ENCODE measurements at places on chromosomes 3 and 15.

GRCh38 chr3:15476378-15476777, 45.1 kb downstream of the COLQ start:
- no peak for DNase-seq

DNA sequence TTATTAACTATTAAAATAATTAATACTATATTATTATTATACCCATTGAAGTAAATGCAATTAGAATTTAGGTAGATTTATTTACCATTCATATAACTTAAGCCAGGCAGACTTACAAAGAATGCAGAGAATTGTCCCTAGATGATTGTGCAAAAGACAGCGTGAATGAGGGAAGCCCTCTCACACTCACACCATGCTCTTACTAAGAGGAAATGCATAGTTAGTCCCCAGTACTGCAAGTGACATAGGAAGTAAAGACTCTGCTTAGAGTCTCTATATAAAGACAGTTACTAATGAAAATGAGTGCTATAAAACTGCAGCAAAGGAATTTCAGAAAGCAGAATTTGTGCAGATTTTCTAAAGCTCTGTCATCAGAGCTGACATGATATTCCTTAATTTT, 270.4 kb downstream of the ZBBX start:
- no peak for DNase-seq

DNA sequence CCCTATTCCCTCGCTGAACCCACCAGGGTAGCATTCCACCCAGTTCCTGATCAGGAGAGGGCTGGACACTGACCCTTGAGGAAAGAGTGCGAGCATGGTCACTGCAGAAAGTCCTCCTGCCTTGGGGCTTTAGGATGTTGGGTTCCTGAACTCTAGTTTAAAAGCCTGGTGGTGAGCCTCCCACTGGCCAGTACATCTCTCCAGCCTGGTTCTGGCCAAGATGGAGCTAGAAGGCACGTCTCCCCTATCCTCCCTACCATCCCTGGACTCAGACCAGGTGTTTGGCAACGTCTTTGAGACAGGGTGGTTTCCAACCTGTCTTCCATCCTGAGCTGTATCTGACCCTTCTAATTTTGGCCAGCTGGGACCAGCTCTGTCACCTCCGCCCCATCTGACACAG, 31.4 kb downstream of the NBEAL2 start:
- DNase-seq, result no peak

DNA sequence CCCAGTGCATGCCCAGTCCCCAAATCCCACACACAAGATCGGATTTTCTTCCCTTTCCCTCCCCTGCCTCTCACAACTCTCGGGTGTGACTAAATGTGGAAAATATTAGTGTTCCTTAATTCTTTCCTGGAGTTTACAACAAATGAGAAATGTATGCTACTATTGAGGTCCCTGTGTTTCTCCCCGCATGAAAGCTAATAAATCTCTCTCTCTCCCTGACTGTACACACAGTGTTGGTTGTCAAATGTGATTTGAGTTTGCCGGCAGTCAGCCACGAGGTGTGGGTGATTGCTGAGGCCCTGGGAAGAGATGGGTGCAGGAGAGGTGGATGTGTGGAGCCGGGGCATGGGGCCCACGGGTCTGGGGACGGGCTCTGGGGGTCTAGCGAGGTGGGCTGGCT, 161.4 kb upstream of the IQSEC1 start:
- DNase-seq, result no peak

DNA sequence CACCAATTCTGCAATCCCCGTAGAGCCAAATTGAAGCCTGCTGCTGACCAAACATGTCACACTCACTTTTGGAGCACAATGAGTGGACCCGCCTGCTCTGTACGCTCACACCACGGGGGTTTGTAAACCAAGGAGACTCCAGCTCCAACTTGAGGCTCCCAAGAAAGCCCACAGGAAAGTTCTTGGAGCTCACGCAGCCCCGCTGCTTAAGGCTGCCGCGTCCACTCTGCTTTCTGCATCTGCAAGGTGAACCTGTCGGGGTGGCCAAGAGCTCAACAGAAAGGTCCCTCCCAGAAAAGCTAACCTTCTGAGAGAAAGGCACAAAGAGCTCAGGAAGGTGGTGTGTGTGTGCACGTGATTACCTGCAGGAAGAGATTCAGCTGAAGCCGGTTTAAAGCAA, 94.9 kb downstream of the PCSK6 start:
- DNase-seq, result no peak

DNA sequence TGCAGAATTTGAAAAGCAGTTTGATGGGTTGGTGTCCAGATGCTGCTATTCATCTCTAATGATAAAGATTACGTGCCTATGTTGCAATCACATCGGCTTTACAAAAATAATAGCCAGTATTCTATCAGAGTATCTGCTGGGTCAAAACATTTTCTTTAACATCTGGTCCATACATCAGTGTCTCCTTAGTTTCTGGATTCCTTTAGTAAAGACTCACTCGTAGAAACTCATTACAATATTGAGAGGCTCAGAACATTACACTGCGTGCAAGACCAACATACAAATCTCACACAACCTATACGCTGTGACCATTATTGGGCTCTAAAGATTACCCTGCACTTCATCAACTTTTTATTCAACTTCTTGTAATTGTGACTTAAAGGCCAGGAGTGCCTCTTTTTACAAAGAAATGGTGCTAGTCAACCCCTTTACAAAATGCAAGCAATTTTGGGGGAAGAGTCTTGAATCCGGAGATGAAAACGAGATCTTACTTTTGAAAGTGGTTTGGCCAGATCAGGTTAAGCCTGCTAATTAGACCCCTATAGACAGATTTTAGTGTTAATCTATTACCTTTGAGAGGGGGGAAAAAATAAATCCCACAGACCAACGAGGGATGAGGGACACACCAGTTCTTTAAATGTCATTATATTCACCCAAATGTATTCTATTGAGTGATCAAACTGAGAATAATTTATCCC, 2.9 kb downstream of the TRA2B start:
- no peak for DNase-seq

GRCh38 chr3:50318615-50319014, 3.9 kb downstream of the HYAL2 start:
- DNase-seq, result peak; percentile 1

GRCh38 chr3:184082465-184082864, 14.4 kb upstream of the HTR3E start:
- no peak for DNase-seq

DNA sequence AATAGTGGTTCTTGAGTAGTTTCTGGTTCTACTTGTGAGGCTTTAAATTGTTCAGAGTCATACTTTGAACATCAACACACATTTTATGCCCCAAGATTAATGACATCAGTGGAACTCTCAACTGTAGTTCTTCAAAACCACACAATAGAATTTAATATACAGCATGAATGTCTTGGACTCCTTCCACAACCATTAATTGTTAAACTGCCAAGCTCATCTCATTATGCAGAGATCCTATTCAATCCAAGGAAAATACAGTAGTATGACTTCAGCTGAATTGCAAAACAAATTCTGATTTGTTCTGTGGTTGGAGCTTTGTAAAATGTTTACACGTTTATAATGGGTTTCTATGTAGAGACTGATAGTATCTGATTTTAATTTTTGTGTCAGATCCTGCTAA, 199.2 kb upstream of the SLC2A2 start:
- no peak for DNase-seq

DNA sequence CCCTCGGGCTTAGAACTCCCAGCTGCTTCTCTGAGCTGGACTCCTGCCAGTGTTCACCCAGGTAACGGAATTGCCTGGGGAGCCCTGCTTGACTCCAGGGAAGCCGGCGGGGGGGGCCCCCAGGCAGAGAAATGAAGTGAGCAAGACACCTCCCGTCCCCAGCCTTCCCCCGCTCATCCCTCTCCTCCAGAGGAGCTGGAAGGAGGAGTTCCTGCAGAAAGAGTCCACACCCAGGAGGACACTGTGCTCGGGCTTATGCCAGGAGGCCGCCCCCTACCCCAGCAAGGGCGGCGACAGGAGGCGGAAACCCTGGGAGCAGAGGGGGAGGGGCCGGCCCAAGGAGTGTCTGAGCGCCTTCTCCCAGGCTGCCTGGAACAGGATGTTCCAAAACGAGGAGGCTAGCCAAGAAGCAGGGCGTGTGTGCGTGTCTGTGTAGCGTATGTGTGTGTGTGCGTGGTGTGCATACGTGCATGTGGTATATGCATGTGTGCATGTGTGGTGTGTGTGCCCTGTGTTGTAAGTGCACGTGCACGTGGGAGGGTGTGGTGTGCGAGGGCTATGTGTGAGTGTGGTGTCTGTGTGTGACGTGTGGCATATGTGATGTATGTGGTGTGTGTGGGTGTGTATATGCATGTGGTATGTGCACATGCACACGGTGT, 511.3 kb downstream of the SHQ1 start:
- no peak for DNase-seq

DNA sequence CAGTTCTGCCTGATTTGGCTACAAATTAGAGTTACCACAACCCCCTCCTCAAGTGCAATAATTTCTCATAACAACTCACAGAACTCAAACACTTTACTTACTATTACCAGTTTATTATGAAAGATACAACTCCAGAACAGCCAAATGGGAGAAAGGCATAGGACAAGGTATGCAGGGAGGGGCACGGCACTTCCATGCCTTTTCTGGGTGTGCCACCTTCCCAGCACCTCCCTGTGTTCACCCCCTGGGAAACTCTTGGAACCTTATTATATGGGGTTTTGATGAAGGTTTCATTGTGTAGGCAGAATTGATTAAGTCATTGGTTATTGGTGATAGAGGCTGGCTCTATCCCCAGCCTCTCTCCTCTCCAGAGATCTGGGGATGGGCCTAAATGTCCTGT, 66.6 kb upstream of the RAP2B start:
- DNase-seq, result no peak

- DNase-seq, result no peak
These were observed 619 bp downstream of the EIF2AK4 start for GRCh38 chr15:39934397-39935071.
